ENCODE measurements at places on chromosomes 1 and 21. TPM values are rescaled to one million over a fixed set of nuclear protein-coding genes. Genes with fewer than 3 reads are reported as not detected.

CA6 gene
- not detected for total RNA-seq

DNA sequence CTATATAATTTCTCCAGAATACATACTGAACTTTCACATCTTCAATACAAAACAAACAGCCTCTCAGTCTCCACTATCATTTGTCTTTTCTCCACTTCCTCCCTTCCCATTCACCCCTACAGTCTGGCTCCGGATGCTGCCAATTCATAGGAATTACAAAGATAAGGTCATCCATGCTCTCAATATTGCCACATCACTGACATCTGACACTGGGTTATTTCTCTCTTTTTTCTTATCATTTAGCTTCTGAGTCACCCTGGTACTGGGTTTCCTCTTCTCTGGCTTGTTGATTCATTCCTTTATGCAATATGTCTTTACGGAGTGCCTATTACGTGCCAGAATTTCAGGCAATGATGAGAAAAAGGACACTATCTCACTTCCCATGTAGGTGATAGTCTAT lies 3.1 kb upstream of the SH3BP5L start:
- no peak for DNase-seq
- H3K36me3 ChIP-seq = no peaks in the 10 kb centered on the region
- no peaks in the 10 kb centered on the region for H3K27me3 ChIP-seq
- H3K4me3 ChIP-seq = no peak overlapping the region
- no peak overlapping the region for H3K27ac ChIP-seq

GRCh38 chr1:8676813-8677212 lies 140.6 kb downstream of the RERE start:
- no peaks in the 10 kb centered on the region for H3K36me3 ChIP-seq
- H3K27me3 ChIP-seq = no peaks in the 10 kb centered on the region
- H3K27ac ChIP-seq = no peak overlapping the region
- no peak for DNase-seq
- H3K4me1 ChIP-seq = peaks cover 29% of the 10 kb centered on the region
- H3K4me3 ChIP-seq = no peak overlapping the region

DNA sequence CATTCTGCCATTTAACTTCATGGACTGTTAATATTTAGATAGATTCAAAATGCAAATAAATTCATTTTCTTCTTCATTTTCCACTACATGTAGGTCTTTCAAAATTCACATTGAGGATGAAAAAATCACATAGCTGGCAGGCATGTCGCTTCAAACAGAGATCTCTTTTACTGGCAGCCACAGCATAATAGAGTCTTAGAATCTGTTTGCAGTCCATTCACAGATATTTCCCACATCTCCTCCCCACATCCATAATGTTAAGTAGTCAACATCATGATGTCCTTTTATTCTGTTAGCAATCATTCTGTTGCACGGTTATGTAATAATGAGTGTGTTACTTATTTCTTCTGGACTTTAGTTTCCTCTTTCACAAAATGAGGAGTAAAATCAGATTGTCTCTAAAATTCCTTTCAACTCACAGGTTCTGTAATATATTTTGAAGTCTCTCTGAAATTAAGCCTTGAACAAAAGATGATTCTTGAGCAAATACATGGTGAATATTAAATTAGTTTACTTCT lies 257.5 kb upstream of the SNX7 start:
- H3K27ac ChIP-seq = no peak overlapping the region
- H3K27me3 ChIP-seq = no peaks in the 10 kb centered on the region
- no peak for DNase-seq
- no peak overlapping the region for H3K4me3 ChIP-seq
- H3K4me1 ChIP-seq = peaks cover 8% of the 10 kb centered on the region

GRCh38 chr1:81220614-81221071 lies 580.1 kb upstream of the ADGRL2 start:
- no peaks in the 10 kb centered on the region for H3K27me3 ChIP-seq
- no peaks in the 10 kb centered on the region for H3K4me1 ChIP-seq
- peak; percentile 27 for DNase-seq
- H3K4me3 ChIP-seq = no peak overlapping the region
- no peaks in the 10 kb centered on the region for H3K36me3 ChIP-seq
- no peak overlapping the region for H3K27ac ChIP-seq

DUSP12 gene
- 17.4 TPM for total RNA-seq

PLK3 gene
- 60.8 TPM for total RNA-seq

GRCh38 chr1:173044656-173045055 lies 6.1 kb downstream of the TNFSF18 start:
- H3K27me3 ChIP-seq = no peaks in the 10 kb centered on the region
- no peak overlapping the region for H3K27ac ChIP-seq
- no peak for DNase-seq
- no peak overlapping the region for H3K4me3 ChIP-seq
- H3K36me3 ChIP-seq = no peaks in the 10 kb centered on the region
- no peaks in the 10 kb centered on the region for H3K4me1 ChIP-seq

IL19 gene
- total RNA-seq = not detected

DNA sequence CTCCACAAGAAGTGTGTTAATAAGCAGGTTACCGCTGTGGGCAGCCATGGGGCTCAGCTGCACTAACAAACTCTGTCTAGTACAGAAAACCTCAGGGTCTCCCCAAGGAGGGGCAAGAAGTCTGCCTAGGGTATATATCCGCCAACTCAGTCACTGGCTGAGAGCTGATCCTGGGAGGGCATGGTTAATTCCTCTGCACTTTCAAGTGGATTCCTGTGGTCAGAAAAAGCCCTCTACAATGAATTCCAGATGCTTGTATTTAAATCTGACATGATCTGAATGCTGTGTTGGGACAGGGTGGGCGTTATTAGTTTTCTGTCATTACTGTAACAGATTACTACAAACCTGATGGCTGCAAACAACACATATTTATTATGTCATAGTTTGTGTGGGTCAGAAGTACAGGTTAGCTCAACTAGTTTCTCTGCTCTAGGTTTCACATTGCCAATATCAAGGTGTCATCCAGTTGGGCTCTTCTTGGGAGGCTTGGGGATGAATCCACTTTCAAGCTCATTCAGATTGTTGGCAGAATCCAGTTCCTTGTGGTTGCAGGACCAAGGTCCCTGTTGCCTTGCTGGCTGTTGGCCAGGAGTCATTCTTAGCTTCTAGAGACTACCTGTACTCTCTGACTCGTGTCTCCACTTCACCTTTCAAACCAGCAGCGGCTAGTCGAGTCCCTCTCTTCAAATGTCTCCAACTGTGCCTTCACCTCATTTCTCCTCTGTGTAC lies 8.0 kb upstream of the SELE start:
- H3K27ac ChIP-seq = peak overlapping the region; percentile 7
- H3K36me3 ChIP-seq = no peaks in the 10 kb centered on the region
- no peaks in the 10 kb centered on the region for H3K27me3 ChIP-seq
- peaks cover 4% of the 10 kb centered on the region for H3K4me1 ChIP-seq
- DNase-seq = no peak
- H3K4me3 ChIP-seq = no peak overlapping the region

AADACL3 gene
- total RNA-seq = not detected

GRCh38 chr1:176517484-176517883 lies 54.5 kb downstream of the PAPPA2 start:
- no peak for DNase-seq
- no peak overlapping the region for H3K27ac ChIP-seq
- no peak overlapping the region for H3K4me3 ChIP-seq
- no peaks in the 10 kb centered on the region for H3K36me3 ChIP-seq
- H3K4me1 ChIP-seq = no peaks in the 10 kb centered on the region

EVA1C gene
- 40.2 TPM for total RNA-seq

- no peak overlapping the region for H3K4me3 ChIP-seq
- no peak overlapping the region for H3K27ac ChIP-seq
- DNase-seq = no peak
- H3K36me3 ChIP-seq = no peaks in the 10 kb centered on the region
- H3K4me1 ChIP-seq = no peaks in the 10 kb centered on the region
Observed at GRCh38 chr1:91427741-91428140, 23.1 kb upstream of the HFM1 start.

DNA sequence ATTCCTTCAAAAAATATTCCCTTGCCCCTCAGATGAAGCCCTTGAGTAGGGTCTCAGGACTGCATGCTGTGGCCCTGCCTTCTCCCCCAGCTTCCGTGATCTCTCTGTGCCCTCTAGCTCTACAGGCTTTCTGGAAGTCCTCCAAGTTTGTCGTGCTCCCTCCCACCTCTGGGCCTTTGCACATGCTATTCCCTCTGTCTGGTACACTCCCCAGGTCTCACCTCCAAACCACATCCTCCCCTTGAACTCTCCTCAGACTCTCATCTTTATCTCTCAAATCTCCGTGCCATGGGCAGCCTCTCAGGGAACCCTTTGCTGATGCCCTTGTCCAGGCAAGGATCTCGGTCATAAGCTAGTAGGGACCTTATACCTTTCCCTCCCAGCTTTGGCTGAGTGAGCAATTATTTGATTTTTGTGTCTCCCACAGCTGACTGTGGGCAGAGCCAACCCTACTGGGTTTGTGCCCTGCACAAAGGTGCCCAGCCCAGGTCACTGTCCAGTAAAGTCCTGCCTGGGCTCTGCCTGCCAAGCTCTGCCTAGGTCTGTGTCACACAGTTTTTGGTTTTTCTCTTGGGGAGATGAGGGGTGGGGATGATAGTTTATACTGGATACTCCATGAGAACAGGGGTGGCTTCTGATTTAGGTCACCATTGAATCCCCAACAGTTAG lies 188.1 kb downstream of the ZNF281 start:
- H3K27me3 ChIP-seq = no peaks in the 10 kb centered on the region
- no peak overlapping the region for H3K27ac ChIP-seq
- no peak overlapping the region for H3K4me3 ChIP-seq
- DNase-seq = no peak

POGK gene
- total RNA-seq = 71.2 TPM

SPATA17 gene
- total RNA-seq = 1.0 TPM

OR2L3 gene
- not detected for total RNA-seq

PRAMEF4 gene
- total RNA-seq = not detected

GRCh38 chr1:31848381-31848897 lies 32.6 kb upstream of the SPOCD1 start:
- no peak overlapping the region for H3K27ac ChIP-seq
- DNase-seq = no peak

NR1I3 gene
- total RNA-seq = not detected

GRCh38 chr1:27672750-27673112 lies 739 bp upstream of the IFI6 start:
- peaks cover 39% of the 10 kb centered on the region for H3K4me1 ChIP-seq
- DNase-seq = no peak
- H3K27me3 ChIP-seq = no peaks in the 10 kb centered on the region

- peaks cover 27% of the 10 kb centered on the region for H3K4me1 ChIP-seq
- no peaks in the 10 kb centered on the region for H3K27me3 ChIP-seq
- no peaks in the 10 kb centered on the region for H3K36me3 ChIP-seq
Observed at GRCh38 chr1:161952607-161953172, 71.0 kb downstream of the OLFML2B start.

CD84 gene
- 19.4 TPM for total RNA-seq

SPRR2B gene
- not detected for total RNA-seq

LIN28A gene
- 1.2 TPM for total RNA-seq

DNA sequence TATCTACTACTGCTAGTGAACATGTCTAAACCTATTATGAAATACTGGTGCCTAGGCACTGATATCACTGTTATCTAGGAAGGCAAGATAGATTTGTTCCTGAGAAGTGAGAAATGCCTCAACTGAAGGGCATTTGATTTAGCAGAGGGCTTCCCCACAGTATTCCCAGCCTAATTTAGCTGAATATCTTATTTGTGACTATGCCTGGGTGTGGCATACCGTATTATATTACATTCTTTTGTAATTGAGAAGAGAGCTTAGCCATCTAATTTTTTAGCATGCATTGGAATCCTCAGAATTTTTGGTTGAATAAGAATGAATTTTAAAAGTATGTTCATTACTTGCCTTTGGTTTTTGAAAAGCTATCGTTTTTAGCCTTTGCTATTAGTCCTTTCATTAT lies 99.1 kb downstream of the ZP4 start:
- H3K27me3 ChIP-seq = no peaks in the 10 kb centered on the region
- H3K4me3 ChIP-seq = no peak overlapping the region
- H3K36me3 ChIP-seq = no peaks in the 10 kb centered on the region
- no peaks in the 10 kb centered on the region for H3K4me1 ChIP-seq

DNA sequence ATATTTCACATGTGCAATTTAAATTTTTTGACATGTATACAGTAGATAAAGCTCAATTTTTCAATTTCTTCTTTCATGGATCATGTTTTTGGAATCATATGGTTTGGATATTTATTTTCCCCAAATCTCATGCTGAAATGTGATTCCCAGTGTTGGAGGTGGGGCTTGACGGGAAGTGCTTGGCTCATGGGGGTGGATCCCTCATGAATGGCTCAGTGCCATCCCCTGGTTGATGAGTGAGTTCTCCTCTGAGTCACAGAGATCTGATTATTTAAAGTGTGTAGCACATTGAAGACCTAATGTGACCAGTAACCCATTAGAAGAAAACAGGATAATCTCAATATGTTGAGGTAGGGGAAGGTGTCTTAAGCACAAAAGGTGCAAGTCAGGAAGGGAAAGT lies 9.1 kb upstream of the IFI16 start:
- no peaks in the 10 kb centered on the region for H3K27me3 ChIP-seq
- peaks cover 16% of the 10 kb centered on the region for H3K4me1 ChIP-seq
- H3K4me3 ChIP-seq = peak overlapping the region; percentile 46
- H3K27ac ChIP-seq = peak overlapping the region; percentile 91

TMEM51 gene
- total RNA-seq = 19.8 TPM

- DNase-seq = no peak
- H3K27ac ChIP-seq = no peak overlapping the region
- H3K4me1 ChIP-seq = no peaks in the 10 kb centered on the region
Observed at GRCh38 chr1:179786815-179787685, 44.0 kb downstream of the FAM163A start.

- no peaks in the 10 kb centered on the region for H3K4me1 ChIP-seq
- no peak overlapping the region for H3K27ac ChIP-seq
- H3K27me3 ChIP-seq = no peaks in the 10 kb centered on the region
- H3K4me3 ChIP-seq = no peak overlapping the region
Observed at GRCh38 chr1:243950166-243950565, 100.1 kb upstream of the AKT3 start.

DNA sequence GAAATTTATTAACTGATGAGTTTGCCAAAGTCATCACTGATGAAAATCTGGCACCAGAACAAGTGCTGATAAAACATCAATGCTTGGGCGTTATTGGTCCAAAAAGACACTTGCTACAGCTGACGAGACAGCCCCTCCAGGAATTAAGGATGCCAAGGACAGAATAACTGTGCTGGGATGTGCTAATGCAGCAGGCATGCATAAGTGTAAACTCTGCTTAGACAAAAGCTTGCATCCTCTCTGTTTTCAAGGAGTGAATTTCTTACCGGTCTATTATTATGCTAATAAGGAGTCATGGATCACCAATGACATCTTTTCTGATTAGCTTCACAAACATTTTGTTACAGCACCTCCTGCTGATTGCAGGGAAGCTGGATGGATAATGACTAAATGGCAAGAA lies 402.0 kb downstream of the LTN1 start:
- H3K27ac ChIP-seq = no peak overlapping the region
- H3K36me3 ChIP-seq = no peaks in the 10 kb centered on the region
- no peak for DNase-seq

KRTCAP2 gene
- total RNA-seq = 166 TPM

Measured in upper lobe of left lung (tissue), 6 donors.